ENCODE measurements at places on chromosomes 6 and 20. TPM values are rescaled to one million over a fixed set of nuclear protein-coding genes. Genes with fewer than 3 reads are reported as not detected.

- DNase-seq = no peak
- H3K4me1 ChIP-seq = no peaks in the 10 kb centered on the region
- H3K36me3 ChIP-seq = no peaks in the 10 kb centered on the region
- no peak overlapping the region for H3K4me3 ChIP-seq
These were observed 398.0 kb downstream of the BTBD3 start for GRCh38 chr20:12315652-12316051.

Gene DDRGK1
- total RNA-seq = 49.0 TPM

Gene BTNL2
- not detected for total RNA-seq

DNA sequence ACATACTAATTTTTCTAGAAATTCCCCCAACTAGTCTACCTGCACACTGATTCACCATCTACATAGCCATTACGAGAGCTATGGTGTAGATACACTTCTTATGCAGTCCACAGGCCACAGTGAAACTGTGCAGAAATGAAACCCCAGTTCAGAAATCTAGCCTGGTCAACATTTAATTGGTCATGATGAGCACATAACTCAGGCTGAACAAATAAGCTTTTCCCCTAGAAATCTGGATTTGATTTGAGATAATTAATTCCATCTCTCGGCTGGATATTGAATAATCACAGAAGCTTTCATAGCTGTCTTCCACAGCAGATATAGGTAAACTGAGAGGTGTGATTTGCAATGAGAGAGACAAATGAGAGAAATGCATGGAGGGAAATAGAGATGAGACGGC lies 22.6 kb upstream of the TINAG start:
- H3K4me3 ChIP-seq = no peak overlapping the region
- no peak for DNase-seq
- H3K27me3 ChIP-seq = no peaks in the 10 kb centered on the region
- H3K4me1 ChIP-seq = no peaks in the 10 kb centered on the region

Gene SLC12A5
- total RNA-seq = 1.3 TPM

Gene HLA-DRB1
- total RNA-seq = 46.0 TPM

Gene GPLD1
- total RNA-seq = 0.45 TPM

DNA sequence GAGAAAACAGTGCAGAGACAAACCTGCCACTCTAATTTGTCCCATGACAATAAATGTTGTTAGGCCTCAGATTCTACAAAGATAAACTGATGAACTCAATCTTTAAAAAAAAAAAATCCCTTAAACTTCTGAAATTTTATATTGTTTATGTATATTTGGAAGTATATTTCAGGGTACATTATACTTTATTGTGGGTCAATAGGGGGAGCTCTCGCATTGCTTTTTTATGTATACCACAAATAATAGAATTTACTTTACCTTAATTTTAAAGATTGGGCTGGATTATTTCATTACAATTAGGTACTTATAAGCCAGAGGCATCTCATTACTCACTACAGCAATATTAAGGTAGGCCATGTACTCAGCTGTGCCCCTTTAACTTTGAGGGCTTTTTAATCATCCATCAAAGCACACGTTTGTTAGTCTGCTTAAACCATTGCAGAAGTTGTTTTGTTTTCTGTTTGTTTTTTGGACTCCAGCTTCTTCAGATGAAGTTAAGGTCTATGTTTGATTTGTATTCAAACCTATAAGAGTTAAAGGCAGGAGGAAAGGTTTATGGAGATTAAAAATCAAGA lies 56.3 kb upstream of the EYA4 start:
- no peaks in the 10 kb centered on the region for H3K36me3 ChIP-seq
- no peak overlapping the region for H3K4me3 ChIP-seq
- DNase-seq = no peak
- H3K27me3 ChIP-seq = no peaks in the 10 kb centered on the region
- no peaks in the 10 kb centered on the region for H3K4me1 ChIP-seq

DNA sequence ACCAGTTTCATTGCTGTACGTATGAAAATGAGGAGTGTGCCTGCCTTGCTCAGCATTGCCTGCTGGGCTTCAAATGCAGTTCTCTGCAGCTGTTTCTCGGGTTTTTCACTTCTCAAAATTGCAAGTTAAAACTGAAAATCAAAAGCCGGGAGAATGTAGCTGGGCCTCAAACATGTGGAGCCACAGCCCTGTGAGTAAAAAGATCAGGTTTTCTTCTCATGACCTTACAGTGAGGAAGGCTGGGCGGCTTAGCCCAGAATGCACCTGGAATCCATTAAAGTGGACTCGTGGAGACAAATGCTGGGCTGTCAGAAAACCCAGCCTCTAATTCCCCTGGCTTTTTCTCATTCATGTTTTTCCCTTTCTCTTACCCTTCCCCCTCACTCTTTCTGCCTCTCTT lies 34.4 kb downstream of the DSE start:
- no peak for DNase-seq
- no peak overlapping the region for H3K27ac ChIP-seq
- no peaks in the 10 kb centered on the region for H3K36me3 ChIP-seq
- peaks cover 4% of the 10 kb centered on the region for H3K27me3 ChIP-seq
- no peaks in the 10 kb centered on the region for H3K4me1 ChIP-seq

DNA sequence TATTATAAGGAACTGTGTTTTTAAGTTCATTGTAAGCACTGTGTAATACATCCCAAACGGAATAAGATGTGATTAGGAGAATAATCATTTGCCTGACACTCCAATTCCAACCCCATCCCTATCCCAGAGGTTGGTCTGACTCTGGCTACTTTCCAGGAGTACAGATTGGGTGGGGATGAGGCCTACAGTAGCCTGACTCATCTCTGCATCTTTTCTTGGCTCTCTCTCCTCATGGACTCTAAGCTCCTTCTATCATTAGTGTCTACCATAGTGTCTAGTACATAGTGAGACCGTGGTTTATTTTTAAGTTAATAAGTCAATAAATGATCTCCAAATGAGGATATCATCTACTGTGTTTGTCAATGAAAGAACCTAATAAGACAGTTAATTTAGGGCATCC lies 92.2 kb upstream of the CNKSR3 start:
- no peaks in the 10 kb centered on the region for H3K27me3 ChIP-seq
- no peaks in the 10 kb centered on the region for H3K36me3 ChIP-seq
- no peak overlapping the region for H3K4me3 ChIP-seq
- DNase-seq = no peak
- H3K4me1 ChIP-seq = peaks cover 12% of the 10 kb centered on the region
- H3K27ac ChIP-seq = no peak overlapping the region

DNA sequence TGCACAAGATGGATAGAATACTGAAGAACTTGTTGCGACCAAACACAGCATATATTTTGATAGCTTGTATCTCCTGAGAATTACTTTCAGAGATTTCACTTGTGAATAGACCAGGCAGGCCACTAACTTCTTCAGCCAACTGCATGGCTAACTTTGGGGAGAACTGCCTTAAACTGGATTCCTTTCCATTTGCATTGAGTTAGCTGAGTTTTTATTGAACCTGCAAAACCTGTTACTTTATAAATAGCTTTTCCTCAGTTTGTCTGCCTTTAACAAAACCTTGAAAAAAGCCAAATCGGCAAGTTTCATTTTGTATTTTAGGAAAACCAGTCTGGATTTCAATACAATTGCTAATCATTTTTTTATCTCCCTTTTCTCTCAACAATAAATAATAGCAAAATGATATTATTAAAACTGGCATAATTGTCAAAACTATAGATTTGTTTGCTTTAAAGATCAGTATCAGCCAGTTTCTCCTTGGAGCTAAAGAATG lies 72.6 kb upstream of the SCGN start:
- DNase-seq = no peak
- H3K36me3 ChIP-seq = peaks cover 5% of the 10 kb centered on the region
- H3K27ac ChIP-seq = no peak overlapping the region
- H3K4me3 ChIP-seq = no peak overlapping the region

Gene SYTL3
- 48.3 TPM for total RNA-seq

- DNase-seq = no peak
- no peak overlapping the region for H3K4me3 ChIP-seq
- H3K27ac ChIP-seq = no peak overlapping the region
- peaks cover 21% of the 10 kb centered on the region for H3K4me1 ChIP-seq
- peaks cover 6% of the 10 kb centered on the region for H3K27me3 ChIP-seq
These were observed 70.2 kb upstream of the CD93 start for GRCh38 chr20:23156170-23156841.

DNA sequence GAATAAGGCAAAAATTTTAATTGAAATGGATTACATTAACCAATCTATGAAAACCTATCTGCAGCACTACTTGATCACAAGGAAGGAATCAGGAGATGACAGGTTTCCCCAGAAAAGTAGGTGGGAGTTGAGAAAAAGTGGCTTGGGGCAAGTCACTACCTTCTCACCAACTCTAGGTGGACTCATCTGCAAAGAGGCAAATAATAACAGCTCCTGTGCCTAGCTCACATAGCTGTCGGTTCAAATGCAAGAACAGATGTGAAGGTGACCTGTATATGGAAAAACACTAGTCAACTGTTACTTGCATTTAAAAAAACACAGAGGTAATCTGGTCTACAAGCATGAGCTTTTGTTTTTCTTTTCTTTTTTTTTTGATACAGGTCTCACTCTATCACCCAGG lies 67.2 kb downstream of the POPDC3 start:
- no peak overlapping the region for H3K4me3 ChIP-seq
- no peak for DNase-seq
- H3K27me3 ChIP-seq = peaks cover 26% of the 10 kb centered on the region
- no peaks in the 10 kb centered on the region for H3K36me3 ChIP-seq
